ENCODE measurements at places on chromosomes 4 and X.

DNA sequence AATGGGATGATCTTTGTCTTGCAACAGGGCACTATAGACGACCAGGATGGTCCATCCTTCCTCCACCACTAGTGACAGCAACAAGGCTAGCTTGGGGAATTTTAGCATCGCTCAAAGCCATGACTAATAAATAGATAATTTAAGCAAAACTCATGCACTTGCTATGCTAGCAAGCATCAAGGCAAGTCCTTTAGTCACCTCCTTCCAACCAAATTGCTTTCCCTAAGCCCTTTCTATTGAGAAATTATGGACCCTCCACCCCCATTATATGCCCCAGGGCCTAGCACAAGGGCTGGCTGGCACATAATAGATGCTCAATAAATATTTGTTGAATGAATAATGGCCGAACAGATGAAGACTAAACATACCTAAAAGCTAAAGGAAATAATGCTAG is 28.6 kb downstream of the SLC16A2 start:
- no peak for DNase-seq

DNA sequence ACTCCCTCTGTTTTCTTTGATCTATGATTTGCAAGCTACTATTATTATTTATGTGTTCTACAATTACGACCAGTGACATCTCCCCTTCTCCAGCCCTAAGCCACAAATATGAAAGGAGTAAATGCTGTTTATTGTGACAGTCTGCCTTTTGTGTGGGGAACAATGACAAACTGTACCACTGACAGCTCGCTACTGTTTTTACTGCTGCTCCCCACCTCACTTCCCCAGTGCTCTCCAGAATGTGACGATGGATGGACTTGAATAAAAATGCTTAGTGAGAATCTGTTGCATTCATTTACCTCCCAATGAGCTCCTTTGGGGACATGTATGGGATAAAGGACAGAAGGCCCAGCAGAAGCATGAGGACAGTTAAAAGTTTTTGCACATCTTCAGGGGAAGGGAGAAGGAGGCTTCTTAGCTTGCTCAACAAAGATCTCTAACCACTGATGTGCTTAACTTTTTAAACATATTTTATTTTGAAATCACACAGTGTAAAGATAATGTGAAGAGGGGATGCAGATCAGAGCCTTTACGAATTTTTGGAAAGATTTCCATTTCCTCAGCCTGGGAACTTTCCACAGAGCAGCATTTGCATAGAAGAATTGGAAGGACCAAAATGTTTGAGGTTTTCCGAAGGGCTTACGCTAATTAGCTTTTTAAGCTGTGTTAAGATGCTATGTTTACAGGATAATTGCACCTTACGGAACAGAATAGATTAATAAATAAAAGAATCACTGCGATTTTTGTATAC is 485.1 kb upstream of the TENM3 start:
- DNase-seq: no peak

GRCh38 chrX:12567857-12568256 is 223.4 kb upstream of the PRPS2 start:
- DNase-seq: no peak

- DNase-seq: no peak
Measured at GRCh38 chr4:174154215-174154854, 129.1 kb downstream of the FBXO8 start.

DNA sequence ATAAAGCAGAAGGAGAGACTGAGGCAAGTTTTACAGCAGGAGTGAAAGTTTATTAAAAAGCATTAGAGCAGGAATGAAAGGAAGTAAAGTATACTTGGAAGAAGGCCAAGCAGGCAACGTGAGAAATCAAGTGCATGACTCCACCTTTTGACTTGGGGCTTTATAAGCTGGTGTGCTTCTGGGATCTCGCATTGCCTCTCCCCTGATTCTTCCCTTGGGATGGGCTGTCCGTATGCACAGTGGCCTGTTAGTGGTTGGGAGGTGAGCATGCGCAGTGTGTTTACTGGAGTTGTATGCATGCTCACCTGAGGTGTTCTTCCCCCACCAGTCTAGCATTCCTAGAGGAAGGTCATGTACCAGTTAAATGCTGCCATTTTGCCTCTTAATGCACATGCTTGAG is 29.1 kb upstream of the C1QTNF7 start:
- no peak for DNase-seq

DNA sequence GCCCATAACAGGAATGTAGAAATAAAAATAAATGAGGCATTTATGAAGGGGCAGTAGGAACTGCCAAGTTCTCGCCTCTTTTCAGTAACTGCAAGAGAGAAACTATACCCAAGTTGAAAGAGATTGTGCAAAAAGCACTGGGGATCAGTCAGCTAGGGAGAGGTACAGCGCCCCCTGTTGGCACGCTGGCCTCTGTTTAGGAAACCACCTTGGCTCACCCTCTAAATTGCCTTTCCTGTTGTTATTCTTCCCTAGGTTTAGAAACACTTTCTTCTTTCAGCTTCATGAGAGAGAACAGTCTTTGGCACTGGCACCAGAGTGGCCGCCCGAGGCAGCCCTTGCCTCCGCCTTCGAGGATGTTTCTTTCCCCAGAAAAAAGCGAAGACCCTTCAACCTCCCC is 348.5 kb downstream of the MID1IP1 start:
- peak; percentile 80 for DNase-seq

- DNase-seq: no peak
Measured at GRCh38 chr4:141159027-141159426, 25.8 kb upstream of the RNF150 start.

- no peak for DNase-seq
Measured at GRCh38 chr4:90958256-90958895, 831.2 kb downstream of the CCSER1 start.

DNA sequence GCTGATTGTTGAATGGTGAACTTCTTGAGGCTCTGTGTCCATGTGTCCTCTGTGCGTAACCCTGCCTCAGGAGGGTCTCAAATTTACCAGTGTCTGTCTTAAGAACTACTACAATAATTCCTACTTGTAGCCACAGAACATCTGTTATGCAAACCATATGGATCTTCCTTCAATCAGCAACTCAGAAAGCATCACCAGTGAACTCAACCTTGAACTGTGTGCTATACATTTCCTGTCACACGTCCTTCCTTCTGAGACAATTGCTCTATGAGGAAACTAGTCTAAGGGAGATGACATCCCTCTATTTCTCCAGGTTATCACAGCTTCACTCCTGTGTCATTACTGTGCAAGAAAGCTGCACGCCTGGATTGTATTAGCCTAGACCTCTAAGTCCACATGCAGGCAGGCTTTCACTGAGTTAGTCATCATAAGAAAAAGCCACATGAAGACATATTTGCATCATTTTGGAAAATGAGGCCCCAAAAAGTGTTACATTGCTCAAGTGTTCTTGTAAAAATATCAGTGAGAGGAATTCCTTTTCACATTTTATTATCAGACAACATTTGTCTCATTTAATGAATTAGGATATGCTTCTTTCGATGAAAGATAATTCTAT is 157.8 kb downstream of the AFF2 start:
- no peak for DNase-seq

- no peak for DNase-seq
Measured at GRCh38 chr4:131613824-131614216, 1535.3 kb upstream of the PCDH10 start.

- no peak for DNase-seq
Measured at GRCh38 chr4:80215449-80216052, 18.2 kb downstream of the PRDM8 start.

DNA sequence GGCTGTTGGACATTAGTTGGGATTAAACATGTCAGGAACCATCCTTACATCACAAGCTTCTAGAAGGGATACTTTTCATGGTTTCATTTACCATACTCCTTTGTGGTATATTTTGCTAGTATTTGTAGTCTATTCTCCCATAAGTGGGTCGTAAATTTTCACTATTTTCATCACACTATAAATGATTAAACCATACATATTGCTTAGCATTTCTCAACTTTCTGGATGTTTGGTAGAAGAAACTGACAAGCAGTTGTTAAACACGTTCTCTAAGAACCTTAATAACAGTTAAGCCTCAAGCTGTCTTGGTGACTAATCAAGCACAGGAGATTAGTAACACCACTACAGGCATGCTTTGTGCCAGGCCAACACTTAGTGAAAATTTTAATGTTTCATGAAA is 375.5 kb downstream of the NAF1 start:
- no peak for DNase-seq

GRCh38 chr4:163748449-163748848 is 254.0 kb downstream of the TMA16 start:
- no peak for DNase-seq

DNA sequence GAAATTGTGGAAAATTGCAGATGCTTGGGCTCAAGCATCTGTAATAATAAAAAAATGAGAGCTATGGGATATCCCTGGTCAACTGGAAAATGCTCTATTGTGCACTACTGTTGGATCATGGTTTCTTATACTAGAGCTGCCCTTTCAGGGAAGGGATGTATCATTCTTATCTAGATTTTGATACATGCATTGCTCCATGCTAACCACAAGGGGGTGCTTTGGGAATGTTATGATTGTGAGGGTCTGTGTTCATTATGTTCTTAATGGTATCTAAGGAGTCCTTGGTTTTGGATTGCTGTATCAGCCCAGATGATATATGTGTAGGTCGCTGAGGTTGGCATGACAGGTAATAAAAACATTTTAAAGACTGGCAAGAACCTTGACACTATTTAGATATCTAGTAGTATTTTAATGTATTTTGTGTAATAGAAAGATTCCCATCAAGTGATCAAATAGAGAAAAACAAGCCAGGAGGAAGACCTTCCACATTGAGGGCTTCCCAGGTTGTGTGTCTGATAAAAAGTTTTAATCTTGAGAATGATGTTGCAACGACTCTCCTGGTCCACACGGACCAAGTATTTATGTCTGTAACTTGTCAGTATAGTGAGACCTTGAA is 49.2 kb upstream of the TLR2 start:
- DNase-seq: no peak

DNA sequence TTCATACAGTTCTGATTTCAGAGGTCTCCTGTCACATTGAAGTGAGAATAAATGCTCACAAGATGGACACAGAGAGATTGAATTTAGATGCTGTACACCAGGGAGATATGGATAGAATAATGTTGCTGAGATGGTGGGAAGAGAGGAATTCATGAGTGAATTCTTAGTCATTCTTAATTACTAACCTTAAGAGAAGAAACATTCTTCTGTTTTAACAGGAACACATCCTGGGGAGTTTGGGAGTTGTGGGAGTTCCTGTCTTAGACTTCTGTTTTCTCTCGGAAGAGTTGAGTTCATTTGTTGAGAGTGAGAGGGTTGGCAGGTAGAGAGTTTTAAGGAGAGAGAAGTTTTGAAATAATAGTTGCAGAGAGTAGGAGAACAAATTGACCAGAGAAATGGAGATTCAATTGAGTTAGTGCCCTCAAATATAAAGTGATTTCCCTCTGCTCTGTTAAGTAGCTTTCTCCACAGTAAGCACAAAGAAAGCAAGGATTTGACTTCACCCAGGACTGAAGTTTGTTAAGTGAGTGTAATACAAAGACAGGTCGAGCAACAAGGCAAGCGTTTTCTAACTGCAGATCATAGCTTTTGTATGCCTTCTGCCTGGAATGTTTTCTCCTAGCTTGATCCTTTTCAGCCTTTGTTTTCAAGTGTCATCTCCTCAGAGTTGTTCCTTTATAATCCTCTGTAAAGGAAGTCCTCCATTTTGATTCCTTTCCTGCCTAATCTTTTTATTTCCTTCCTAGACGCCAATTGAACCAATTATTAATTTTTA is 205.9 kb downstream of the RAPGEF2 start:
- DNase-seq: no peak

GRCh38 chr4:171281359-171281758 is 531.8 kb upstream of the GALNTL6 start:
- DNase-seq: no peak

DNA sequence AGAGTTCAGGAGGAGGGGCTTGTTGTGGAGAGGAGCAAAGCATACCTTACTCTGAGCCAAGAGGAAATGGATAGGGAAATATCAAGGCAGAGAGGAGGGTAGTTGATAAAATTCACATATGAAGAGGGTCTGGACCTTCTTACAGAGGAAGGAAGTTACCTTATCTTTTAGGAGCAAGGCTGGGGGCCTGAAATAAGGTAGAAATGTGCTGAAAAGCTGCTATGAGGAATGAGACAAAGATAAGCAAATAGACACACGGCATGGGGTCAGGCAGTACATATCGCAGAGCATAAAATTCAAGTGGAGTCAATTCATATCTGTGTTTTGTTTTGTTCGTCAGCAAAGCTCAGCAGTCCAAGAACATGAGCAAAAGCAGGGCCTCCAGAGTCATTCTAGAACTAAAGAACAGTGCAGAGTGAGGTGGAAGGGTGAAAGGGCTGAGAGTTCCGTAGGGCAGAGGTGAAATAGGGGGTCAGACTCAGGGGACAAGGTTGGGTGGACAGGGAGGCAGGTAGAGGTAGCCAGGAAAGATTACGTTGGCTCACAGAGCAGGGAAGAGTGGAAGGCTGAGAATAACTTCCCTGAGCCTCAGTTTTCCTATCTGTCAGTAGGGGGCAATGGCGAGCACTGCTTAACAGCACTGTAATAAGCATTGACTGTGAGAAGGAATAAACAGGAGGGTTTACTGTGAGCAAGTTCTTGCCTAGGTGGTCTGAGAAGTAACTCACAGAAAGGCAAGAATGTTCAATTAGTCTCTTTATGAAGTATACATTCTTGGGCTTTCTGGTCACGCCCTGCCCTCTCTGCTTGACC is 9.2 kb downstream of the VSIG4 start:
- peak; percentile 41 for DNase-seq

DNA sequence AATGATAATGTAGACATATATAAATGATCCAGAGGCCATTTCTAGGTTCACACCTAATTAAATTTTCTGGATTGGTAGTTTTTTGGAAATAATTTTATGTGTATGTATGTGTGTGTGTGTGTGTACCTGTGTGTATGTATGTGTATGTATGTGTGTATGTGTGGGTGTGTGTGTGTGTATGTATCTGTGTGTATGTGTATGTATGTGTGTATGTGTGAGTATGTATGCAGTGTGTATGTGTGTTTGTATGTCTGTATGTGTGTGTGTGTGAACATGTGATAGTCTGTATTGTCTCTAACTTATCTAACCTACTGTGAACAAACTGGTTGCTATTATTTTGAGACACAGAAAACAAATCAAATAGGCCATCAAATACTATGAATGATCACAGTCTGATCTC is 152.6 kb downstream of the COL25A1 start:
- DNase-seq: no peak

DNA sequence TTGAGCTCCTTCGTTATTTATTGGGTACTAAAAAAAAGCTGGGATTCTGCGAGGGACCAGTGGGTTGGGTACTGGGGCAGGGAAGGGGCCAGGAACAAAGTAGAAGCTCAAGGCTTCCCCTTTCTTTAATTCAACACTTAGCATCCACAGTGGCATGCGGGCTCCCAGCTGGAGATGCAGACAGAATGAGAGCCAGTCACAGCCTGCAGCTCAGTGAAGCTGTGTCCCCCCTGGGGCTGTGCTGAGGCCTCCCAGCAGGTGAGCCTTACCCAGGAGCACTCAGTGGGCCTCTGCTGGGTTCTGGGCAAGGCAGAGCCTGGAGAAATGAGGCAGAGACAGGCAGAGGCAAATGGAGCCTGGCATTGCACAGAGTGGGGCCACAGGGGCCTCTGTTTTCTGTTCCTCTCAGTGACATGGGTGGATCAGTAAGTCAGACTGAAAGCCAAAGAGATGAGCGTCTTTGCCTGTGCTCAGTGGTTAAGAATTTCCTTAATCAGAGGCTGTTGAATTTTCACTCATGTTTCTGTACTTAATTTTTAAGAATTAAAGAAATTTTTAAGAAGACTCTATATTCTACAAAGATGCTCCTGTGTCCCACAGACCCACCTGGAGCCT is 181.4 kb upstream of the RBPJ start:
- no peak for DNase-seq
